ENCODE measurements at places on chromosomes 3 and 15.

DNA sequence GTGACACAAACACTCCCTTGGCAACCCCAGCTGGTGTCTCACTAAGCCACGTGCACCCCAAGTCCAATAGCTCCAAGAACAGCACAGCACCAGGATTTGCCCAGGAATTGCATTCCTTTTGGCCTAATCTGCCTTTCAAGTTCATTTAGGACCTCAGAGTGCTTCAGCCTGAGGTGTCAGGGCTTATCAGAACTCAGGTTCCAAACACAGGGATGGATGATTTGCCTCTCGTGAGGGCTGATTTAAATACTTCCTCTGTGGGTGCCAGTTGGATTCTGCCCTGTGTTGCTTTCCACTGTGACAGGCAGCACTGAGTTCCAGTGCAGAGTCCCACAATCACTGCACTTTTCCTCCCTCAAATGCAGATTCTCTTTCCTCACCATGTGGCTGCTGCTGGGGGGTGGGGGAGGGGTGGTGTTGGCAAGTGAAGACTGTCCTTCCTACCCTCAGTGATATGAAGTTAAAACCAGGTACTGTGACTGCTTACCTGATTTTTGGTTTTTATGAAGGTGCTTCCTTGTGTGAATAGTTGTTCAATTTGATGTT is 204.3 kb upstream of the STAC start:
- no peak for DNase-seq

DNA sequence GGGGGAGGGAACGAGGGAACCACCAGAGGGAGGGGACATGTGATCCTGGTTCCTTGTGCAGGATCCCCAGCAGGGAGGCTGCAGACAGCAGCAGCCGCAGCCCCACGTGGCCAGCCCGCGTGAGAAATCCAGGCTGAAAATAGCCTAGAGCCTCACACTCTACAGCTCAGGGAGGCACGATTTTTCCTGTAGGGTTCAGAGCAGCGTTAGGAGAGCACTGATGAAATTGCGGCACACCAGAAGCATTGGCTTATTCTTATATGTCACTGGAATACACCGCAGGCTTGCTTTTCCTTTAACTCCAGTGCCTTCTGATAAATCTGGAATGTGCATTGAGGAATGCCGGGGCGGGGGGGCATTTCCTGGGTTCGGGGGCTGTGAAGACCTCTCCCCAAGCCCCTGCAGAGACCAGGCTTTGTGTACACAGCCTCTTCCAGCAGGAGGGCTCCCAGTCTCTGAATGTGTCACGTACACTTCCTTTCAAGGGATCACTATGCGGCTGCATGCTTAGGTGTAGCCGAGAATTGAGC is 193.0 kb downstream of the ATP10A start:
- DNase-seq: no peak

DNA sequence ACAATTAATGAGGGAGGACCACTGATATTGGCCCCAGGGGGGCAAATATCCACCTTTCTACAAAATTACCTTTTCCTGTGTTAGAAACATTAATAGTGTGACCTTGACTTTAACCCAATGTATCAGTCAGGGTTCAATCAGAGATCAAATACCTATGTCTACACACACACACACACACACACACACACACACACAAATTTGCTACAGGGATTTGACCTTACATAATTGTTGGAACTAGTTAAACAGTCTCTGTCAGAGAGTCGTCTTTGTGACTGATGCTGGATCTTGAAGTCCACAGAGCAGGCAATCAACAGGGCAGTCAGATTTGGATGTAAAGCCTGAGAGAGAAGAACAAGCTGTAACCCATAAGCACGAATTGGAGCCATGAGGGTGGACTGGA is 32.5 kb downstream of the TM4SF4 start:
- no peak for DNase-seq

DNA sequence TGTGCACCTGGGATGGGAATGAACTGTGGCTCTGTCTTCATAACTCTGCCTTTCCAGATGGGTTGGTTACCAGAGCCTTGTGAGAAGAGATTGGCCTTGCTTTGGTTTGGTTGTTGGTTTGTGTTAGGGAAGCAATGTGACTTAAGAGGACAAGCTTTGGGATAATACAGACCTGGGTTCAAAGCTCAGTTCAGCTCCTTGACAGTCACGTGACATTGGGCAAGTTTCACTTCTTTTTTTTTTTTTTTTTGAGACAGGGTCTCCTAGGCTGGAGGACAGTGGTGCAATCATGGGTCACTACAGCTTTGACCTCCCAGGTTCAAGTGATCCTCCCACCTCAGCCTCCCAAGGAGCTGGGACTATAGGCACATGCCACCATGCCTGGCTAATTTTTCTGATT is 42.7 kb downstream of the CORO2B start:
- no peak for DNase-seq

- no peak for DNase-seq
Measured at GRCh38 chr3:18051306-18051705, 308.9 kb upstream of the TBC1D5 start.

GRCh38 chr3:43794776-43795175 is 104.0 kb downstream of the ABHD5 start:
- DNase-seq: peak; percentile 75

GRCh38 chr3:65685621-65686235 is 353.0 kb downstream of the MAGI1 start:
- no peak for DNase-seq

DNA sequence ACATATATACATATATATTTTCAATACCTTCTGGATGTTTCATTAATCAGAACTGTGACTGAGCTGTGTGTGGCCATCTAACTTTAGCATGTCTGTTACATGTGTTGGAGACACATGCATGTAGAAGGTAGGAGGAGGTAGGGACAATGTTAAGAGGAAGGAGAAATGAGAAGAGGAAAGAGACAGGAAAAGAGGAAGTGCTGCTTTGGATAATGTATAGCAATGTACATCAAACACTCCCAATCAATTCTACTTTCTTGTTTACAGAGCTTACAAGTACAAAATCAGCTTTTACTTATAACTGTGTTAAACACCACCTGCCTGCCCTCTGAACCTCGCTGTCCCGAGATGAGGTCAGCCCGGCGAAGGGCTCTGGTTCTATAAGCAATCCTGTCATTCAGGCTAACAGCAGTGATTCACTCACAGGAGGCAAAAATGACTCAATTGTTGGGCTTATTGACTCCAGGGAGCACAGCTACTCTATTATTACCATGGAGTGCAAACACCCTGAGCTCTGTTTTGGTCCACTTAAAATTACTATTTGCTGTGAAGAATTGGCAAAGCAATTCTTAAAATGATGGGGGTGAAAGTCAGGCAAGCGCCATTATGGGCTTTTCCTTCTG is 188.9 kb downstream of the MEIS2 start:
- peak; percentile 36 for DNase-seq

GRCh38 chr15:68330901-68331300 is 53.4 kb downstream of the FEM1B start:
- DNase-seq: no peak

DNA sequence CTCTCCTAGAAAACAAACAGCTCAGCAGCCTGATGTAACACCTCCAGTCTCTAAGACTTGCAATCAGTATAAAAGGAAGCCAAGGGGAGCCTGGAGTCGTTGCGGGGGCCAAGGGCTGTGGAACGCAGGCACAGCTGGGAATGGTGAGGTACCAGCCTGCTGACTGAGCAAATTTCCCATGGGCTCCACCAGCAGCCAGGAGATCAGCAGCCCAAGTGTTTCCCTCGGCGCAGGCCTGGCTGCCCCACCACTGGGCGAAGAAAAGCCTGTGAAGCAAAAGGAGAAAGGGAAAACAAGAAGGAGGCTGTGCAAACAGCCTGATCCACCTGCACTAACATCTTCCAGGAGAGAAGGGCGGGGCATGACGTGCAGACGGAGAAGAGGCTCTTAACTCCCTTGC is 155.3 kb downstream of the SHQ1 start:
- no peak for DNase-seq

DNA sequence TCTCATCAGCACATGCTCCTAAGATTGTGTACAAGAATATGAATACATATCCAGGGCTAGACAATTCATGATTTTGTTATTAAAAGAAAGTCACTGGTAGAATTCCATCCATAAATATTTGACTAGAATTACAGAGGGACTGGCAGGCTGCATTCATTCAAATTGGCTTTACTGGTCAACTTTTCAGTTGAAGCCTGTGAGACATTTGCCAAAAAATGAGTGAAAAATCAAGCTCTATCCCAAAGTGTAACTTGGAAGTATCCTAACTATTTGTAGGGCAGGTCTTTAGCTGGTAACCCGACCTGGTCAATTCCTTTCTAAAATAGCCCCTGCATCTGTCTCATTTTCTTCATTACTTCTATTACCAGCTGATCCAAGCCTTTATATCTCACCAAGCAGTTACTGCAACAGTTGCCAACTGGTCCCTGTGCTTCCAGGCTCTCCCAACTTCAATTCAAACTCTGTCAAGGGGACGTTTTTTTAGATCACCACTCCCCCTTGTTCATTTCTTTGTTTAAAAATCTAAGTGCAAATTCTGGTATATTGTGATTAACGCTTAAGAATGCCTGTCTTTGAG is 173.1 kb upstream of the TBL1XR1 start:
- DNase-seq: no peak

- peak; percentile 76 for DNase-seq
Measured at GRCh38 chr3:101780661-101781060, 1.6 kb downstream of the NXPE3 start.

DNA sequence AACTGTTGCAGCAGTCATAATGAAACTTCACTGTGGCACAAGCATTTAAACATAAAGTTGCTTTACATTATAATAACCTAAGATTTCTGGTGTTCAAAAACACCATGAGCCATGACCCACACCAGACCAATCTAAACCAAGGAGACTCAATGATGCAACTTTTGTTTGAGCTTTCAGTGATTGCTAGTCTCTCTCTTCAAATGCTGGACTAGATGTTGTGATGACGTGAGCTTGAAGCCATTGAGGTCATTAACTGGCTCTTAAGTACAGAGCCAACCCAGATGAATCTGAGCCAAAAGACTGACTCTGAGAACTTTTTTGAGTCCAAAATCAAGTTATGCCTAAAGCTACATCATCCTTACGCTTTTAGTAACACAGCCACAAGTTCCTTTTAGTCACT is 36.5 kb downstream of the ATR start:
- DNase-seq: no peak

GRCh38 chr3:45174234-45174633 is 28.1 kb upstream of the CDCP1 start:
- DNase-seq: no peak

- no peak for DNase-seq
Measured at GRCh38 chr3:158908187-158908734, 106.4 kb downstream of the MFSD1 start.

DNA sequence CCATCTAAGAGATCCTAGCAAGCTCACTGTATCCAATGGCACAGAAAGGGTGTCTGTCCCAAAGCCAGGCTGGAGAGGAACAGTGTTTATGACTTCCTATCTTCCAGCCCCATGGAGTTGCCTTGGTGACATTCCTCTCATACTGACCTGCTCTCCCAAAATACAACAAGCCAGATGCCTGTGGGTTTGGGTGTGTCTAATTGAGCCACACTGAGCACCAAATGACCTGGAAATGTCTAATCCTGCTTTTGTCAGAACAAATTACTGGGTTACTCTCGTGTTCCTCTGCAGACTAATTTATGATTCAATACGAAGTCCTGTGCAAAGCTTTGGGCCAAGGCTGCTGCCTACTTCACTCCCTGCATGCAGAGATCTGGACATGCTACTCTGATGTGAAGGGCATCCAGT is 98.1 kb upstream of the STRIT1 start:
- peak; percentile 75 for DNase-seq

DNA sequence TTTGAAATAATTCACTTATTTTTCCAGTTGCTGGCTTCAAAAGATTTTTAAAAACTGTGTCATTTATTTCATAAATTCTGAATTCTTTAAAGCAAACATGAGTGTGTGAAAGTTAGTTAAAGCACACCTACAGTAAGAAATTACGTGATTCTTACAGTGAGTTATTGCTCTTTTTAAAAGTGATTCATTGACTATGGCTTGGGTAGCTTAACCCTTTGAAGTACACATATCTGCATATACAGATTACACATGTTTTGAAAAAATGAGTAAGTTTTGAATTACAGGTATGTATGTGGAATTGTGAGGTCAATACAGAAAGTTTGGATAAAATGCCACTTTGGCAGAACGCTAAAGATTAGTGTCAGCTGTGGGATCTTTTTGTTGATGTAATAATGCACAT is 64.5 kb upstream of the MBNL1 start:
- DNase-seq: no peak

DNA sequence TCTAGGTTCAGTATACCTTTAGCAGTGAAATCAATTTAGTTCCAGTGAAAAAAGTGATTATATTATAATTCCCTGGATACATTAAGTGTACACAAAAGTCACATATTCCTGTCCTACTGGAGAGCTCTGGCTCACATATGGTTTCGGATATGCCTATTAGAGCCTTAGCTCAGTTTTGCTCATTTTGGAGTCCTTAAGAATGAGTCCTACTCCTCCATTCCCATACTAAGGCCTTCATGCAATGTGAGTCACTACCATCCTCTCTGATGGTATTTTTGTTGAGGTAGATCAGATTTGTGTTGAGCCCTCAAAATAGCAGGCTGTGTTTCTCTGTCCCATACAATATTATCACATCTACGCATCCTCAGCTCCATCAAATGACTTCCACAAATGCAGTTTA is 294.2 kb upstream of the COL8A1 start:
- no peak for DNase-seq

DNA sequence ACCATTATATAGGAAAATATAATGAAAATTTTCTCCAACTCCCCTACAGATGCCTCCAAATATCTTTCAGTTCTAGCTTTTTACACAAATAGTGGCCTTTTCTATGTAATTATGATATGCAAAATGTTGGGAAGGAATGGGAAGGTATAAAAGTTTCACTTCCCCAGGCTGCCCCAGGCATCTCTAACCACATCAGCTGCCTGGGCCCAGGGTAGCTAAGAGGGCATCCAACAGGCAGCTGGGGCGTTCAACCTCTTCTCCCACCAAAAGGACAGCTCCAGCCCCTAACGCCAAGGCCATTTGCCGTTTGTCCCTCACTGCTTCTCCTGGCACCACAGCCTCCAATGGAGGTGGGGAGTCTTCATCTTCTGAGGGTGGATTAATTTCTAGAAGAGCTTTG is 188.1 kb upstream of the TSC22D2 start:
- DNase-seq: no peak

- DNase-seq: no peak
Measured at GRCh38 chr3:4850928-4851265, 128.3 kb upstream of the BHLHE40 start.

- no peak for DNase-seq
Measured at GRCh38 chr3:155944081-155944480, 73.6 kb downstream of the GMPS start.

- DNase-seq: peak; percentile 97
Measured at GRCh38 chr15:48940508-48940907, 23.2 kb downstream of the SHC4 start.

DNA sequence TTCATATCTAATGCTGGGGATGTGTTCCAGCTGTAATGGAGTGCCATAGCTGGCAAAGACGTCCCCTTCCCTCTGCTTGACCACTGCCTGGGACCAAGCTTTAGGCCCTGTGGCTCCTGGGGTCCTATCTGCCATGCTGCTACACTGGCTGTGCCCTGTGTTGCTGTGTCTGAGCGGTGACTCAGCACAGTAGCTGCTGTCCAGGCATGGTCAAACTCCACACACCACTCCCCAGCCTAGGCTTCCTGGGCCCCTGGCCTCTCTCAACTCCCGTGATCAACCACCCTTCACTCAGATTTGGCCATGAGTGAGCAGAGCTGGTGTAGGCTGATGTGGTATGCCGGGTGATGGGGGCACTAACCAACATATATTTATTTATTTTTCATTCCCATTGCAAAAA is 27.0 kb downstream of the EPHB1 start:
- DNase-seq: no peak
